Stimulated activated CD4-positive, alpha-beta T cell treated with anti-CD3 and anti-CD28 coated beads, Interleukin-4, amount 100 ng/mL, for 1 hour (primary cell): ENCODE measurements at places on chromosomes 3 and 15.

GRCh38 chr3:149417727-149418126 is 40.3 kb upstream of the TM4SF1 start:
- DNase-seq = no peak

- DNase-seq = no peak
These were observed 5.6 kb downstream of the KIF7 start for GRCh38 chr15:89649716-89650115.

GRCh38 chr3:31096661-31097395 is 202.4 kb upstream of the GADL1 start:
- DNase-seq = no peak

DNA sequence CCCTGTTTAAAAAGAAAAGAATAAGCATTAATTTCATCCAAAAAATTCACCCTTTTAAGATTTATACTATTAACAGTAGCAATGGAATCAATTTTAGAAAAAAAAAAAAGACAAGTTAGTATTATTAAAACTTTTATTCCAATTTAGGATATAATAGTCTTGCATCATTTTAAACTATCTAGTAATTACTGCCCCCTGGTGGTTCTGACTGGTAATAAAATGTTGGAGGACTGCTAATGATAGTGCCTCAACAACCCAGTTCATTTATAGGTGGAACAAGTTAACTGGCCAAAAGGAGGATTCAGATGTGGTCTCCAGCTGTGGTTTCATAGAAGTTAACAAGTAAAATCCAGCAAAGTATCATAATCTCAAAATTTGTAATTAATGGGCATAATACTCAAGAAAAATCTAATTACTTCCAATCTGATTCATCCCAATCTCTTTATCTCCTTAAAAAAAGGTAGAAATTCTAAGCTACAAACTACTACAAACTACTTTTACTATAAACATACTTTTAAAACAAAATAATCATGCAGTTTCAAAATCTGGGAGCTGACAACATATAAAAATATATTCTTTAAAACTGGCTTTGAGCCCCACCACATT is 30.7 kb upstream of the WDR49 start:
- no peak for DNase-seq

GRCh38 chr3:8645712-8646111 is 1.1 kb upstream of the SSUH2 start:
- no peak for DNase-seq

GRCh38 chr3:120438665-120439370 is 12.0 kb downstream of the FSTL1 start:
- no peak for DNase-seq

DNA sequence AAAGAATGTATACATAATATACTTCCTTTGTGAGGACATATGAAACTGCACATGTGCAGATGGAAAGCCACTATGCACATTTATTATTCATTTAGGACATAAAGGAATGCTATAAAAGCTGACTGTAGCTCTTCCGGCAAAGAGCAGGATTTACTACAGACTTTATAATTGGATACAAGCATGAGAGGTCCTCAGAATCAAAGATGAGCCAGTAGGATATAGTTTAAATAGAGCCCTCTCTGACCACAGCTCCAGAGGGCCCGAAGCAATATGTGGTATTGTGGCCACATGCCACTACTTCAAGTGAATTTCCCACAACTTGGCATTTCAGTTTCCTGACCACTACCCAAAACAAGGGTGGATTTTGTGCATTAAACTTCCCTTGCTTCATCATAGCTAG is 140.9 kb downstream of the ATP8B4 start:
- DNase-seq = no peak

DNA sequence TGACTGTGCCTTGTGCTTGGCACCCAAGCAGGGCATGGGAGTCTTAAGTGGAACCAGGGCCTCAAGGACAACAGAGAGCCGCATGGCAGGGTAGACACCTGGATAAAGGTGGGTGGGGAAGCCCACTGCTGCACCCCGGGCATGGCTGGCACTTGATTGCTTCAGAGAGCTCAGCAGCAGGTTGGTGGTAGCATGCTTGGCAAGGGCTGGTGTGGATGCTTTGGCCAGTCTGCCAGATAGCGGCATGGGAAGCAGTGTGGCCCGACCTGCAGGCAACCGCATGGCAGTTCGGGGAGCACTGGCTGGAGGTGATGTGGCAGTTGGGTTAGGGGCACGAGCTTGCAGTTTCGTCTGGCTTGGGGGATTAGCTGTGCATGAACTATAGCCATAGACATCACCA is 2.5 kb downstream of the CCDC71 start:
- no peak for DNase-seq

DNA sequence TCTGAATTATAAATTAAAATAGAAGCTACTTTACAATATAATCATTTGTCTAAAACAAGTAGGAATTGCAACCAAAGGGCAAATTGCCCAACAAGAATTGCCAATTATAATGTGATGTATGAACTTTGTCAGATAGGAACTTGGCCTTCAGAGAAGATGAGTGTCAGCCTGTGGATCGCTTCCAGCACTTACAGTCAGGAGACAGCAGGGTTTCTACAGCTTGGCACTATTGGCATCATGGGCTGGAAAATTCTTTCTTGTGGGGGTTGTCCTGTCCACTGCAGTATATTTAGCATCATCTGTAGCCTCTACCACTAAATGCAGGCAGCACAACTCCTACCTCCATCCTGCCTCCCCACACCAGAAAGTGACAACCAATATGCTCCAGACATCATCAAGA is 48.1 kb upstream of the CRBN start:
- DNase-seq = no peak
